Choroid plexus epithelial cell (primary cell): ENCODE measurements at places on chromosomes 6 and 20.
A peak's percentile ranks its signal among the peaks of the same experiment; 100 is the strongest.

DNA sequence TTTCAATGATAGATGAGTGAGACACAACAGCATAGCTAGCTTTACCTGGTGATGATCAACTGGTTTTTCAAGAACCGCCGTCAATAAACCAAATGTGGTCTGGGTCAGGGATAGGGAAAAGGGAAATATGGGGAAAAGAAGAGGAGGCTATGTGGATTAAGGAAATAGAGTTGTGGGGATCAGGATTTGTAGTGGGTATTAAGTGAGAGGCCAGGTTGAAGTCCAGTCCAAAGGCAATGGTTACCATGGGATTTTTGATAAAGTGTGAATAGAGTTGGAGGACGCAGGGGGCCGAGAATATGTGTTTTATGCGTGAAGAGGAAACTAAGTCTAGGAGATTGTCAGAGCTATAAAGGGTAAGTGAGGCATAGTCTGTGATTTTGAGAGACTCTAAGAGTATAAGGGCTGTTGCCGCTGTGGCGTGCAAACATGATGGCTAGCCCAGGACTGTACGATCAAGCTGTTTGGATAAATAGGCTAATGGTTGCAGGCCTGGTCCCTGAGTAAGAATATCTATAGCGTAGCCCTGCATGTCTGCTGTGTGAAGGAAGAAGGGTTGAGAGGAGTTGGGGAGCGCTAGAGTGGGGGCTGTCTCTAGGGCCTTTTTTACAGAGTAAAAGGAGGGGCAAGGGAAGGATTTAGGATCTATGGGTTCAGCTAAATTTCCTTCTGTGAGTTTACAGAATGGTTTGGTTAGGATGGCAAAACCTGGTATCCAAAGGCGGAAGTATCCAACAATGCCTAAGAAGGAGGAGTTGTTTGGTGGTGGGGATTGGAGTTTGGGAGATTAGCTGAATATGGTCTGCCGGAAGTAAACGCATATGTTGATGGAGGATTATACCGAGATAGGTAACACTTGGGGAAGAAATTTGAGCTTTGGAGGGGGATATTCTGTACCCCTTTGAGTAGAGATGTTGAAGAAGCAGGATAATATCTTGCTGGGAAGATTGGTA lies 749.7 kb upstream of the ADGRB3 start:
- DNase-seq = no peak

DNA sequence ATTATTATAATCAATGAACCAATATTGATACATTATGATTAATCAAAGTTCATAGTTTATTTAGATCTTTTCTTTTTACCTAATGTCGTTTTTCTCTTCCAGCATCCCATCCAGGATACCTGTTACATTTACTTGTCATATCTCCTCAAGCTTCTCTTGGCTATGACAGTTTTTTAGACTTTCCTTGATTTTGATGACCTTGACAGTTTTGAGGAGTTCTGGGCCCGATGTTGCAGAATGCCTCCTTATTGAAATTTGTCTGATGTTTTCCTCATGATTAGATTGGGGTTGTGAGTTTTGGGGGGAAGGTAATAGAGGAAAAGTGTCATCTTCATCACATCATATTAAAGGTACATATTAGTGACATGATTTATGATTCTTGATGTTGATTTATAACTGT lies 3.8 kb upstream of the SIRPD start:
- DNase-seq = no peak

- peak; percentile 66 for DNase-seq
Measured at GRCh38 chr6:148776321-148777308, 29.8 kb downstream of the UST start.

GRCh38 chr6:131920656-131921055 lies 30.5 kb downstream of the CCN2 start:
- no peak for DNase-seq

GRCh38 chr6:39243809-39244208 lies 14.5 kb upstream of the KCNK5 start:
- DNase-seq = no peak

GRCh38 chr6:158605266-158605878 lies 39.2 kb downstream of the DYNLT1 start:
- DNase-seq = peak; percentile 89

GRCh38 chr6:35309611-35310264 lies 12.1 kb downstream of the DEF6 start:
- DNase-seq = no peak

DNA sequence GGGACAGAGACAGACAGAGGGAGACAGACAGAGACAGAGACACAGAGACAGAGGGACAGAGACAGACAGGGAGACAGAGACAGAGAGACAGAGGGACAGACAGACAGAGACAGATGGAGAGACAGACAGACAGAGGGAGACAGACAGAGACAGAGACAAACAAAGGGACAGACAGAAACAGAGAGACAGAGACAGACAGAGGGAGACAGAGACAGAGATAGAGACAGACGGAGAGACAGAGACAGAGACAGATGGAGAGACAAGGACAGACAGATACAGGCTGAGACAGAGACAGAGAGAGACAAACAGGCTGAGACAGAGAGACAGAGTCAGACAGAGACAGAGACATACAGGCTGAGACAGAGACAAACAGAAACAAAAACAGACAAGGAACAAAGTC lies 39.4 kb upstream of the PHACTR3 start:
- DNase-seq = no peak

GRCh38 chr6:139545206-139546105 lies 171.0 kb upstream of the CITED2 start:
- peak; percentile 50 for DNase-seq

- DNase-seq = no peak
Measured at GRCh38 chr6:142827991-142828390, 117.0 kb downstream of the HIVEP2 start.

GRCh38 chr20:57524511-57525176 lies at the start of gene CTCFL:
Gene CTCFL (minus strand): TSS chr20:57525140. CDS start chr20:57524205, 935 bp downstream.
- no peak for DNase-seq

DNA sequence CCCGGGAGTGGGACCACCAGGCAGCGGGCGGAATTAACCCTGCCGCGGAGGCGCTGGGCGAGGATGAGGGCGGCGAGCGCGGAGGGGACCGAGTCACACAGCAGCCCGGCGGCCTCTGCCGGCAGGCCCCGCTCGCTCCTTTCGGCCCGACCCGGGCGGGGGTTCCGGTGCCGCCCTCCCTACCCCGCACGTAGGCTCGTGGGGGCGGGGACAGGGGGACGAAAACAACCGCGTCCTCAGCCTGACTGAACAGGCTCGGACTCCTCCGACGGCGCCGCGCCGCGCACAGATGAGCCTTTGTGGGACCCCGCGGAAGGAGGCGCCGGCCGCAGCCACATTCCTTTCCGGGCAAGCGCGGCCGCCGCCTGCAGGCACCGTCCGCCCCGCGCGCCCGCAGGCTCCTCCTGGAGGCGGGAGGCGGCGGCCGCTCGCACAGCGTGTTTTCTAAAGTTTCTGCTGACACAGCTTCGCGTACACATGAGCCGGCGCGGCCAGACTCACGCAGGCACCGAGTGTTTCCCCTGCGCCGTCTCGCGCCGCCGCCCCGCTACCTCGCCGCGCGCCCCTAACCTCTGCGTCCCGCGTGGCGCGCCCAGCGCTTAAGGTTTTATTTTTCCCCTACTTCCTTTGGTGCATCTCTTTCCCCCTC lies 244.3 kb downstream of the ARID1B start:
- peak; percentile 96 for DNase-seq

- no peak for DNase-seq
Measured at GRCh38 chr6:129732034-129732433, 22.1 kb upstream of the ARHGAP18 start.

- DNase-seq = peak; percentile 45
Measured at GRCh38 chr20:57388953-57389694, 2.1 kb upstream of the RBM38 start.

- no peak for DNase-seq
Measured at GRCh38 chr20:24764027-24764793, 184.9 kb upstream of the CST7 start.

GRCh38 chr20:60837173-60837770 lies 414.8 kb upstream of the CDH4 start:
- DNase-seq = no peak

DNA sequence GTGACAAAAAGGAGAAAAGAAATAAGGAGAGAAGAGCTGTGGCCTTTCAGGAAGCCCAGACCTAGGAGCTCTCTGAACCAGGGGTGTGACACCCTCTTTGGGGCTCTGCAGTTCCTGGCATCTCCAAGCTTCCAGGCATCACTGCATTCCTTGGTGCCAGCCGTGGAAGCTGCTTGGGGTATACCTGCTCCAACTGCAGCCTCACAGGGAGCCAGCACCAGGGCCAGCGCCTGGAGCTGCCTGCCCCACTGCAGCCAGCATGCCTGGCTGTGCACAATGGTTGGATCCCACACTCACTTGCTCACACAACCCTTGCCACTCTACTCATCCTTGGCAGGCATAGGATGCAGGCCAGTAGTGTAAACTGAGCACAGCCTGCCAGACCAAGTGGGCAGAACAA lies 242.1 kb upstream of the GJE1 start:
- DNase-seq = no peak
